ENCODE measurements at places on chromosomes 6 and 20.

- no peak for DNase-seq
Measured at GRCh38 chr6:131754715-131755567, 44.1 kb upstream of the CTAGE9 start.

DNA sequence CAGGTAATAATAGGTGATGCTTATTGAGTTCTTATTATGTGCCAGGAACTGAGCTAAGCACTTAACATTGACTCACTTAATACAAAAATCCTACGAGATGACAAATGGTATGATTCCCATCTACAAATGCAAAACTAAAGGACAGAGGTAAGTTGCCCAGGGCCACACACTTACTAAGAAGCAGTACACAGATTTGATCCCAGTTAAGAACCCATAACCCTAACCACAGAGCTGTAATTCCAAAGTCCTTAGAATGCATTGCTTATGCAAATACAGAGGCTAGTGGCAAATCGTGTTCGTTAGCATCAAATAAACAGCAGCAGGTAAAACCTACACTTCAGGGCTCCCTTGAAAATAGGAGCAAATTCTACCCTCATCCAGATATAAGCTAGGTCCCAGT, 104.0 kb downstream of the SASH1 start:
- DNase-seq = no peak

- DNase-seq = no peak
Measured at GRCh38 chr20:41017448-41018042, 11.1 kb upstream of the TOP1 start.

DNA sequence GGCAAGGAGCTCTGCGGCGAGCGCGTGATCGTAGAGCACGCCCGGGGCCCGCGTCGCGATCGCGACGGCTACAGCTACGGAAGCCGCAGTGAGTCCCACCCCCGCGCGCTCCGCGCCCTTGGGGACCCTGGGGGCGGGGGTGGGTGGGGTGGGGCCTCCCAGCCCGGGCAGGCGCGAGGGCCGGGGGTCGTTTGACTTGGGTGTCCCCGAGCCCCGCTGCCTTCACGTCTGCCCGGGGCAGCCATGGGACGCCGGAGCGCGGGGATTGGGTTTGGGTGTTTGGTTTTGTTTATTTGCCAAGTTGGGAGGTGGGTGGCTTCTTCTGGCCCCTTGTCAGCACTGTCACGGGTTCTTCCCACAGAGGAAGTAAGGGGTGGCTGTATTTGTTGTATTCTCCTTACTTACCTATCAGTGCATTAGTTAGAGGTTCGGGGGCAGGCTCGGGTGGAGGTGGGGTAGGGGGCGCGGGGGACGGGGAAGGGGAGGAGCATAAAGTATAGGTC, 777 bp downstream of the SRSF6 start:
- no peak for DNase-seq

GRCh38 chr6:140576004-140576555, 1201.6 kb upstream of the CITED2 start:
- no peak for DNase-seq

DNA sequence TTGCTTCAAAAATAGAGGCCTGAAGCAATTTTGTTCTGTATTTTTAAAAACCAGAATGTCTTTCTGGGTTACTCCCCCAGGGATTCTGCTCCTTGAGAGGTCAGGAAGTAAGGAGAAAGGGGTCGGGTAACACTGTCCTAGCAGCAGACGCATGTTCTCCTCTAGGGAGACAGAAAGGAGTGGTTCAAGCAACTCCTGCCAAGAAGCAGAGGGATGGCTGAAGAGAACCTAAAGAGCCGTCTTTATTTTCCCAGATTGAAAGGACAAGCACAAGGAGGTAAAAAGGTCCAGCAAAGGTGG, 58.0 kb upstream of the SLC4A11 start:
- DNase-seq = no peak

- DNase-seq = no peak
Measured at GRCh38 chr6:131825946-131826345, 18.1 kb downstream of the ENPP1 start.

GRCh38 chr20:60113024-60113724, 155.0 kb downstream of the CDH26 start:
- DNase-seq = no peak

DNA sequence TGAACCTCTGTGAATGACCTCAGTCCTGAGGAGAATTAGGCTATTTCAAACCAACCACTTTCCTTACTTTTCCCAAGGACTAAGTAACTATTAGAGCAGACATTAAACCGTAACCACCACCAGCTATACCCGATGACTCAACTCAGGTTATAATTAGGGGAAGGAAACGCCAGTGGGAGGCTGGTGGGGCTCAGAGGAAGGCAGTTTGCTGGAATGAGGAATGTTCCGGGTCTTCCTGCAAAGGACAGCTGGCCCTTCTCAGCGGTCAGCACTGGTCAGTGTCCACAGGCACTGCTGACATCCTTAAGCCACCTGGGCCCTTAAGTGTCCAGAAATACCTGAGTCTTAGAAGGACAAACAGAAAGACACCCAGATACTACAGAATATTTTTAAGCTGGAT, 515.2 kb downstream of the MAFB start:
- no peak for DNase-seq

DNA sequence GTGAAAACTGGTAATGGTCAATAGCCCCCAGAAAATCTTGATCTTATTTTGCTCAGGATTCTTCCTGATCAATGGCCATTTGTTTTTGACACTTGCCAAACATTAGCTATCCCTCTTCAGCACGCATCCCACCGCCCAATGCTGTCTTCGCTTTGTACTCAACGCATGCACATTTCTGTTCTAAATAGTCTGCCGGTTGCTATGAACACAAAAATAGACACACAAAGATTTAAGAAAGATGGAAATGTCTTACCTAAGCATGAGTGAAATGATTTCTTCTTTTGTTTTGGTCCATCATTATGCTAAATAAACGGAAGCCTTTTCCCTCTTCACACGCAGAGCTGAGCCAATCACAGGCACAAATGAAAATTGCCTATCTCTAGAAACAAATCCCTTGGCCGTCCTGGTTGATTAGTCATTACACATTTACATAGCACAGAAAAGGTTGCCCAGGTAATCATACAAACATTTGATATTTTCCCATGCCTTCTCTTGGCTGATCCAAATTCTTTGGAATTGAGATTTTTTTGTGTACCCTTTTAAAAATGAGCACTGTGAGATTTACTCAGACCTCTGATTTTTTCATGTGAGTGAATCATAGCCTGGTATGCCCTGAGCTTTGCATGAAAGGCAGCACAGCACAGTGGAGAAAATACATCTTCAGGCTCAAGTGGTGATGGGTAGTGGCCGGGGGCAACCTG, 70.5 kb upstream of the FAM184A start:
- DNase-seq = no peak

DNA sequence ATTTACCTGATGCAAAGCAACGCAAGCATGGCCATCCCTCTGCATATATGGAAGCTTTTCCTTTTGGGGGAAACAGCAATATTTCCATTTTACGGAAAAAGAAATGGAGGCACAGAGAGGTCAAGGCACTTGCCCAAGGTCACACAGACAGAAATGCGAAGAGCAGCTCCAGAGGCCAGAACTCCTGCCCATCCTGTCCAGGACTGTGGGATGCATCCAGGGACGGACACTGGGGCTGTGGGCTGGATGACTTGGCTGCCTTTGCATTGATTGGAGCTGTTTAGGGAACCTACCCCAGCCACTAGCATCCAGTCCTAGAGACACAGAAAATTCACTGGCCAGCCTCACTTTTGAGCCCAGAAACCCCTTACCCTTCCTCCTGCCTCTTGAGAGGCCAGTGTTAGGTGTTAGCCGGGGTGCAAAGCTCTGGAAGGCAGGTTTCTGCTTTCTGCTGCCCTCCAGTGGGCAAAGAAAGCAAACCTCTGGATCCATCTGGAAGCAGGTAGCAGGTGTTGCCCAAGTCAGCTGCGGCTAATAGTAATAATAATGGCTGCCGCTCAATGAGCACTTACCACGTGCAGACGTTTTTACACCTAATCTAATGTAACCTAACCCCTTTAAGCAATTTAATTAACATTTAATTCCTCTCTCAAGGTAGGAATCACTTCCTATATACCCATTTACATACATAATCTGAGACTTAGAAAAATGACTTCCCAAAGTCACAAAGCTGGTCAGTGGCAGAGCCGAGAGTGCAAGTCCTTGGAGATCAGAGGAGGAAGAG, 31.7 kb upstream of the CCN5 start:
- peak; percentile 50 for DNase-seq

DNA sequence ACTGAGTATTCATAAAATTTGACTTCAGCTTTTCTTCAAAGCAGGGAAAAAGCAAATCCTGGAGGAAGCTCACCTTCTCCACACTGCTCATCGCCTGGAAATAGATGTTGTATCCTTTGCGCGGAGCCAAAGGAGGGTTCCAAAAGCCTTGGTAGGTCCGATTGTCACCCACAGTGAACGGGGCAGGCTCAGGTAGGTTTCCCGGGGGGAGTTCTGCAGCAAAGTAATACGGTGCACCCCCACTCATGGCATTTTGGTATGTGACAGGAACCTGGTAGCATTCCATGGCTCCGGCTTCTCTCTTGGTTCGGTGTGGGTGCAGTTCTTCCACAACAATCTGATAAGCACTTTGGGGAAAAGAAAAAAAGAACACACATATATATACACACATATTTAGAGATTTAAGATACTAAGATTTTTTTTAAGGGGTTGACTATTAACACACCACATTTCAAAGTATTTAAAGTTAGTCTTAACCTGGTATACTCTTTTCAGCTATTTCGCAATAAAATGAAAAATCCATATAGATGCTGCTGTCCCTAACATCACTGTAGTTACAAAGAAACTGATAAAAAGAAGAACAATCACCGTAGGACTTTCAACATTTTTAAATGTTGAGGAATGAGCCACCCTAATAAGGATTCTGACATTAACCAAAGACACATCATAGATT, 166.7 kb upstream of the THEMIS start:
- DNase-seq = no peak

DNA sequence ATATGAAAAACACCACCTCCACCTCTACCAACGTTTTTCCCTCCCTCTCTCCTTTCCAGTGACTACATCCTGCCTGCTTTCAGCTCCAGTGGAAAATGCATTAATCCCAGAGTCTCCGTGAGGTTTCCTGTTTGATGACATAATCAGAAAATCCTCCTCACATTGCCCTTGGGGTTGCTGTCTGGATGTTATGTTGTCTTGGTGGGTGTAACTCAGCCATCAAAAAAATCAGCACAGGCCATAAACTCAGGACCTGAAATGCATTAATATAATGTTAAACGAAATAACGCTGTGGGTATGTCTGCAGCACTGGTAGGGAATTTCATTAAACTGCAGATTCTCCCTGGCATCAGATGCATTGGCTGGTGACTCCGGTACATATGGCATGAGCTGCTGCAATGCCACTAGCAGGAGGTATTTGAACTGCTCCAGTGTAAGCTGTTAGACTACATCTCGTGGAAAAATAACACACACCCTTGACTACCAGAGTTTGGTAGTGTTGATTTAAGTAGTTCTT, 297.8 kb downstream of the PRL start:
- no peak for DNase-seq

GRCh38 chr6:57252975-57253374, 30.9 kb upstream of the RAB23 start:
- DNase-seq = no peak
